ENCODE measurements at places on chromosomes 1 and 21. TPM values are rescaled to one million over a fixed set of nuclear protein-coding genes. Genes with fewer than 3 reads are reported as not detected.

Gene AGRN
- 33.2 TPM for total RNA-seq

Gene BLACAT1
- total RNA-seq: 0.90 TPM

Gene S100A9
- total RNA-seq: not detected

GRCh38 chr1:32897082-32898049, 3.8 kb downstream of the TMEM54 start:
- no peak for DNase-seq

DNA sequence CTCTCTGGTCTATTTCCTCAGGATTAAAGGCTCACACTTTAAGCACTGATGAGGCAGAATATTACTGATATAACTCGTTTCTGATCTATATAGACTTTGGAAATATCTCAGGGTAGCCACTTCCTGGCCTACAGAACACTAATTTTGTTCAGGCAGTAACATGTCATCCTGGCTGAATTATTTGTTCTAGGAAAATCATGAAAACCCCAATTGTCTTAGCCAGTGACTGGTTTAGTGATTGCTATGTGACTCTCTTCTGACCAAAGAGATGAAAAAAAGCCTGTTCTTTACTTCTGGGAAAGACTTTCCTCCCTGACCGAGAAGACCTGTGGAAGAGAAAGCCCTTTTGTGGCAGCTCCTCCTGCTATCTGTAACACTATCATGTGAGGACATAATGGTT, 453.7 kb downstream of the SETD4 start:
- no peak for DNase-seq

DNA sequence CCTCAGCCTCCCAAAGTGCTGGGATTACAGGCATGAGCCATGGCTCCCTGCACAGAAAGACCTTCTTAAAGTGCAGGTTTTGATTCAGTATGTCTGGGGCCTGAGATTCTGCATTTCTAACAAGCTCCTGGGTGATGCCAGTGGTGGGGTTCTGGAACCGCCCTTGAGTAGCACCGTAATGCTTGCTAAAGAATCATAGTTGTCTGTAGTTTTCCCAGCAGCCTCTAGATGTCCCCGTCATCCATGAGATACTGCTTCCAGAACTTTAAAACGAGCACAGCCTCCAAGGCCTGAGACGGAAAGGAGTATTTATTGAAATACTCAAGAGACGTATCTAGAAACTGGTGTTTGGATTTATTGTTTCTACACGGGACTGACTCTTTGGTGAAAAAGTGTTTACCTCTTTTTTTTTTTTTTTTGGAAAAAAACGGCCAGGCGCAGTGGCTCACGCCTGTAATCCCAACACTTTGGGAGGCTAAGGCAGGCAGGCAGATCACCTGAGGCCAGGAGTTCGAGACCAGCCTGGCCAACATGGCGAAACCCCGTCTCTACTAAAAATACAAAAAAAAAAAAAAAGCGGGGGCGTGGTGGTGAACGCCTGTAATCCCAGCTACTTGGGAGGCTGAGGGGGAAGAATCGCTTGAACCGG, 2.6 kb upstream of the TOR3A start:
- DNase-seq: peak; percentile 56

- DNase-seq: no peak
Measured at GRCh38 chr1:37181425-37181824, 147.1 kb upstream of the GRIK3 start.

DNA sequence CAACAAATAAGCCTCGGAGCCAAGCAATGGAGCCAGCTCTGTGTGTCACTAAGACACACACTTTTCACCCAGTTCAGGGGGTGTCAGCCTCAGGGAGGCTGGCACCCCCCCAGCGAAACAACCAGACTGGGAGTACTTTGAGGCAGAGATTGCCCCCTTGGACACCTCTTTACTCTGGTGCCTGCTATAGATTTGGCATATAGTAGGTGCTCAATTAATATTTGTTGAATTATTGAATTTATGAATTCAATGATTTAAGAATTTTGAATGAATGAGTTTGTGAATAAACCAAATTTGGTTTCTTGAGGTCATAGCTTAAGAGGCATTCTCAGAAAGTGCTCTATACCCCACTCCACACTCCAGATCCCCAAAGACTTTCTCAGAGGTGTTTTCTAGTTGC, 70.3 kb downstream of the OLIG1 start:
- DNase-seq: no peak

- DNase-seq: no peak
Measured at GRCh38 chr1:46594063-46594462, 10.0 kb downstream of the MKNK1 start.

DNA sequence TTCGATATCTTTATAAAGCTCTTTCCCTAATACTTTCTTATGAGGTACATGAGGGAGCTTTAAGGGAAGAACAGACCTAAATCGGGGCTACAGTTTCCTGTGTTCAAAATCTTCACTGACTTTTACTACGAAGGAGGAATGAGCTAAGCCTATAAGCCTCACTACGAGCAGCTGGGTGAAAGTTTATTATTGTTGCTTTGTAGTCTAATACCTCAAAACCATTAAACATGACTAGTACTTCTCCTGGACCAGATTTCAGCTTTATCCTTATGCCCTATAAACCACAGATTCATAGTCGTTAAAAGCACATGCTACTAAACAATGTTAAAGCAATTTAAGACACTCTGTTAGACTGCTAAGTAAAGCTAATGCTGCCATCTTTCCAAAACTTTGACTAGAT, 30.2 kb downstream of the NDC1 start:
- DNase-seq: no peak

- no peak for DNase-seq
Measured at GRCh38 chr1:23999156-23999671, 19.1 kb upstream of the SRSF10 start.

Data from activated CD4-positive, alpha-beta memory T cell treated with anti-CD3 and anti-CD28 coated beads for 36 hours (primary cell).